ENCODE measurements at places on chromosomes 1 and 21.

DNA sequence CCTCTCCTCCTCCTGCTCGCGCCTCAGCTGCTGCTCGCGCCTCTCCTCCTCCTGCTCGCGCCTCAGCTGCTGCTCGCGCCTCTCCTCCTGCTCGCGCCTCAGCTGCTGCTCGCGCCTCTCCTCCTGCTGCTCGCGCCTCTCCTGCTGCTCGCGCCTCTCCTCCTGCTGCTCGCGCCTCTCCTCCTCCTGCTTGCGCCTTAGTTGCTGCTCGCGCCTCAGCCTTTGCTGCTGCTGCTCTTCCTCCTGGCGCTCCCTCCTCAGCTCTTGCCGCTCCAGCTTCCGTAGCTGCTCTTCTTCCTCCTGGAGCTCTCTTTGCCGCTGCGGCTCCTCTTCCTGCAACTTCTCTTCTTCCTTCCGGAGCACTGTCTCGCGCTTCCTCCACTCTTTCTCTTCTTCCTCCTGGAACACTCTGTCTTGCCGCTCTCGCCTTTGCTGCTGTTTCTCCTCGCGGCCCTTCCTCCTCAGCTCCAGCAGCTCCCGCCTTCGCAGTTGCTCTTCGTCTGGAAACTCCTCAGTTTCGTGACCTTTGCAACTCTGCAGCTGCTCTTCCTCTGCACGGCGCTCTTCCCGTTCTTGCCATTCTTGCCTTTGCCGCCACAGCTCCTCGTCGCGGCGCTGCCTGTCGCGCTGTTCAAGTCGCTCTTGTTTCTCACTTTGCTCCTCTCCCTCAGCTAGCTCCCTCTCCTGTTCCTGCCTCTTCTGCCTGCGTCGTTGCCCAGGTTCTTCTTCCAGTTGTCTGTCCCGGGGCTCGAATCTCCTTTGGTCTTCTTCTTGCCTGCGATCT lies 3.0 kb downstream of the TCHH start:
- no peak for DNase-seq

DNA sequence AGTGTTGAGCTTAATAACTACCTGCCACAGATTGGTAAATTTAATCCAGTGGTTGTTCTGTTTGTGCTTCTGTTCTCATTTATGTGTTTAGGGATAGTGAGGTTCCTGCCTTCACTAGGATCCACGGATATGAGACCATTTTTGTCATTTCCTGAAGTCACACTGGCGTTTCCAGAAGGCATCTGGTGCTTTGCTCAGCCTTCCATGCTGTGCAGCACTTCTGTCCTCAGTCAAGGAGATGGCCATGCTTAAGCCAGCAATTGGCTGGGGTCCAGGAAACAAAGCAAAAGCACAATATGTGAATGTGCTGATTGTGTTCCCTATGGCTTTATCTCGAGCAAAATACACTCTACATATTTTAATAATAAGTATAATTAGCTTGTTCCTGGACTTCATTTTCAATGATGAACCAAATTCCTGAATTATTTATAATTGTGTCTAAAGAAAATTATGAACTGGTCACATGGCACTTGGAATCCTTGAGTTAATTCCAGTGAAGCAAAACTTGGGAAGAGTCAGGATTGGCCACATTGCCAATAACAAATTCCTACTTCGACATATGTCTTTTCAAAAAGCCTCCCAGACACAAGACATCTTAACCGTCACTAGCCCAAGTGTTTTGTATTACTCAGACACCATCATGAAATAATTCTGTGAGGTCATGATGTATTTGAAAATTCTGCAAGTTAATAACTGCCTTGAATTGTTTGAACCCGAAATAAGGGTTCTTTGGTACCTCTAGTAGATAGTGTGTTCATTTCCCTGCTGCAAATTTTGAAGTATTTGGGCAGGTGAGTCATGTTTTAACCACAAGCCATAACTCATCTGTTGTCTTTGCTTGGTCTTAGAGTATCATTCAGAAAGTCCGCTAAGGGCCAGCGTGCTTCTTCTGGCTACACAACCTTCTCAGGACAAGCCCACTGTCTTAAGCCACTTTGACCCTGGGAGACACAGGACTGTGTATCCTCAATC lies 412.4 kb downstream of the DISC1 start:
- DNase-seq: no peak

DNA sequence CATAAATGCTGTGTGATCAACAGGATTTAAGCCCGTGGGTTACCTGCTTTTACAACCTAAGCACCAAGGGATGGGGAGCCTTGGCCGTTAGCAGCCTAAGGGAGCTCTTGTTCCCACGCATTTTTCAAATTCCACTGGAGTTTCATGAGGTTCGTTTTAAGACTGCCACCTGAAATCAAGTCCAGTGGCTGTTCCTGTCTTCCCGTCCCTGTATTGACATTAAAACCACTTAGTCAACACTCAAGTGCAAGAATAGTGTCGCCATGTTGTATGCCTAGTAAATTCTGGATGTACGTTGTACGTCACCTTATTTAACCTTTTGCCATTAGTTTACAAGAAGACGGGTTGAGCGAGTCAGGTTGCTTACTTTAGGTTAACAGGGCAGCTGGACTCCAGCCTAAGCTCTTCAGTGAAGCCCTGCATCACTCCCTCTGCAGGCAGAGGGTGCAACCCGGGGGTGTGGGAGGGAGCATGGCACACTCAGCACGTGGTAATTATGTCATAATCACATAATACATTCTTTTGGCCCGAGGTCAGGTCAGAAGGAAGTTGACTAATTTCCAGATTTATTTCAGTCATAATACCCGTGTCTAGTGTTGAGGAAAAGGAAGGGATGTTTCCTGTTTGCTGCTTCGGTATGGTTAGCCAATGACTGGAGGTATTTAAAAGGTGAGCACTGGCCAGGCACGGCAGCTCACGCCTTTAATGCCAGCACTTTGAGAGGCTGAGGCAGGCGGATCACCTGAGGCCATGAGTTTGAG lies 42.5 kb downstream of the CNST start:
- DNase-seq: peak; percentile 86

DNA sequence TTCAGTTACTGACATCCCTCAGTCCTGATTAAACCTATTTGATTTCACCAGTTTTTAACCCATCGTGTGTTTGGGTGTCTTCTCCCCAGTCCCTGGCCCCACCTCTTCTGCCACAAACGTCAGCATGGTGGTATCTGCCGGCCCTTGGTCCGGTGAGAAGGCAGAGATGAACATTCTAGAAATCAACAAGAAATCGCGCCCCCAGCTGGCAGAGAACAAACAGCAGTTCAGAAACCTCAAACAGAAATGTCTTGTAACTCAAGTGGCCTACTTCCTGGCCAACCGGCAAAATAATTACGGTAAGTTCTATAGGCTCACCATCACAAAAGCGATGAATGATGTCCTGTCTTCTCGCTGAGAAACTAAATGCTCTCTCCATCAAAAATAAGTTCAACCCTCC lies 28.7 kb downstream of the NBPF3 start:
- DNase-seq: no peak

GRCh38 chr1:239617731-239618130 lies 231.4 kb downstream of the CHRM3 start:
- no peak for DNase-seq

DNA sequence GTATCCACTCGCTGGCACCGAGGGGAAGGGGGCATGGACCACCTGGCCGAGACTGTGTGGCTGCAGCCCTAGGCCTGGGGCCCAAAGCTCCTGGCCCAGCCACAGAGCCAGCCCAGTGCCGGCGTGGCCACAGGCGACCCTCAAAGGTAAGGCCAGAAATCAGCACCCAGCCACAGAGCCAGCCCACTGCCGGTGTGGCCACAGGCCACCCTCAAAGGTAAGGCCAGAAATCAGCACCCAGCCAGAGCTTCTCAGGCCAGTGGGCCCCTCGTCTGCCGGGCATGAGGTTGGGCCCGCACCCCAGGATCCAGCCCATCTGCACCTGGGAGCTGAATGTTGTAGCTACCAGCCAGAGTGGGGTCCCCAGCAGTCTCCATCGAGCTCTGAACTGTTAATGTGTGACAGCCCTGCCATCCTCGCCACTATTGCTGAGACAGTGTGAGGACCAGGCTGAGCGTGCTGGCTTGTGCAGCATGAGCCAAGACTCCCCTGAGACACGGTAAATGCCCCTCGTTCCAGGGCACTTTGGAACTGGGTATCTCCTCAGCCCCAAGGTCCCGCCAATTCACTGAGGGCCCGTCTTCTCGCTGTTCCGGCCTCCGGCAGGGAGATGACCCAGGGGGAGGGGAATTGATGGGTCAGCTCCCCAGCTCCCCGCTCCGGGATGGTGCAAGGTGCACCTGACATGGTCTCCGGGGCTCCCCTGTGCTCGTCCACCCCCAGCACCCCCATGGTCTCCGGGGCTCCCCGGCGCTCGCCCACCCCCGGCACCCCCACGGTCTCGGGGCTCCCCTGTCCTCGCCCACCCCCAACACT lies 4.7 kb upstream of the FTCD start:
- DNase-seq: no peak

DNA sequence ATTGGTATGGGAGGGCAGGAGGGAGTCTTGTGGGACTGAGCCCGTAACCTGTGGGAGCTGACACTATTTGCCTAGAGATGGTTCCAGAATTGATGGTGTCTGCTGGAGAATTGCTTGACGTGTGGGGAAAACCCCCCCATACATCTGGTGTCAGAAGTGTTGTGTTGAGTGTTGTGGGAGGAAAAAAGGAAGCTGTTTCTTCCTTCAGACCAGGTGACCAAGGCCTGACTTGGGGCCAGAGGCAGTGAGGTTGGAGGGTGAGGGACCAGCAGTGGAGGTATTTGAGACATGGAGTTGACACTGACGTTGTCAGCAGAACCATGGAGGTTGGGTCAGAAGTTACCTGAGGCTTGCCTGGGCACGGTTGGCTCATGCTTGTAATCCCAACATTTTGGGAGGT lies 8.3 kb downstream of the SHISAL2A start:
- DNase-seq: no peak

DNA sequence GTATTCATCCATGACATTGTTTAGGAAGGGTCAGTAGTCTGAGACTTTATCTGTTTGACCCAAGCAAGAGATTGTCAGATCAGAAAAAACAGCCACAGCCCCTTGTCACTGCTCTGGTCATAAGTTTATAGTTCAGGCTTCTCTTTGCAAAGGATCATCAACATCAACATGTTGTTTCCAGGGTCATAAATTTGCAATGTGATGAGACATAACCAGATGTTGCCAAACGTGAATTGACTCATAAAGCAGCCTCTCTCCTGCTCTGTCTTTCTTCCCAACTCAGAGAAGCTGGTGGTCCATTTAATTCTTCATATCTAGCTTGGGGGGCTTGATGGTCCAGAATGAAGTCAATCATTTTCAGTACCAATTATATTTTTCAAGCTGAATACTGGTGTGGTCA lies 507.2 kb upstream of the PBX1 start:
- no peak for DNase-seq

DNA sequence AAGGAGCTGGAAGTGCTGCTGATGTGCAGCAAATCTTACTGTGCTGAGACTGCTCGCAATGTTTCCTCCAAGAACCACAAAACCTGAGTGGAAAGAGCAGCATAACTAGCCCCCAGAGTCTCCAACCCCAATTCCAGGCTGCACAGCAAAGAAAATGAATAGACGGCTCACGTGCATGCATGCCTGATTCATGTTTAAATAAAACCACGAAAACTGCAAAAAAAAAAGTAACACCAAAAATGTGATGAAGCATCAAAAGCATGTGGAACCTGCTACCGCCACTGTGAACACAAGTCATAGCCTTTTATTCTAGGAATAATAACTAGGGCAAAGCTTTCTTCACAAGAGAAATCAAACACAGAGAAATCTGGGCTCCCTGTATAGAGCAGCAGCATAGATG lies 9.6 kb upstream of the TRNP1 start:
- no peak for DNase-seq

DNA sequence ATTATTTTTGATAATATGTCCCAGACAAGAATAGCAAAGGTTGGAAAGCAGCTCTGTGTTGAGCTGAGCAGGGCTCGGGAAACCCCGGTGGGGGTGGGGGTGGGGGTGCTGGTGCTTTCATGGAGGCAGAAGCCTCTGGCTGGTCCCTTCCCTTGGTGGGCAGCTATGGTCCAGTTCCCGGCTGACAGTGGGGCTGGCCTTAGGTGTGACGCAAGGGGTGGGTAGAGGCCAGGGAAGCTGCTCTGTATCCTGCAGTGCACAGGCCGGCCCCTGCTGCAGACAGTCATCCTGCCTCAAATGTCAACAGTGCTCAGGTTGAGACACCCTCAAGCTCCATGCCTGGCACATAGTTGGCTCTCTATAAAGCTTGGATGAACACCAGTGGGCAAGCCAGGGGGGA lies 8.9 kb downstream of the ACTL8 start:
- DNase-seq: no peak

DNA sequence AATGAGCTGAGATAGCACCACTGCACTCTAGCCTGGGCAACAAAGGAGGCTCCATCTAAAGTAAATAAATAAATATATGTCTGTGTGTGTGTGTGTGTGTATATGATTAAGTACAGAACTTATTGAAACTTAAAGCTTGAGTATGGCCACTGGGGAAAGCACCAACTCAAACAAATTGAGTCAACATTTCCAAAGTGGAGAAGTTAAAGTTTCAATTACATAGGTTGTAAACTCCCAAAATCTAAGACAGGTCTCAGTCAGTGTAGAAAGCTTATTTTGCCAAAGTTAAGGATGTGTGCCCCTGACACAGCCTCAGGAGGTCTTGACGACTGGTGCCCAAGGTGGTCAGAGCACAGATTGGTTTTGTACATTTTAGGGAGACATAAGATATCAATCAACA lies 458.9 kb upstream of the RGS18 start:
- DNase-seq: no peak

GRCh38 chr1:145729196-145729595 lies 9.9 kb downstream of the CD160 start:
- DNase-seq: no peak

- no peak for DNase-seq
These were observed 273.3 kb downstream of the OLFM3 start for GRCh38 chr1:101723415-101723814.

- DNase-seq: no peak
These were observed 56.1 kb downstream of the KAZN start for GRCh38 chr1:14654554-14654953.

DNA sequence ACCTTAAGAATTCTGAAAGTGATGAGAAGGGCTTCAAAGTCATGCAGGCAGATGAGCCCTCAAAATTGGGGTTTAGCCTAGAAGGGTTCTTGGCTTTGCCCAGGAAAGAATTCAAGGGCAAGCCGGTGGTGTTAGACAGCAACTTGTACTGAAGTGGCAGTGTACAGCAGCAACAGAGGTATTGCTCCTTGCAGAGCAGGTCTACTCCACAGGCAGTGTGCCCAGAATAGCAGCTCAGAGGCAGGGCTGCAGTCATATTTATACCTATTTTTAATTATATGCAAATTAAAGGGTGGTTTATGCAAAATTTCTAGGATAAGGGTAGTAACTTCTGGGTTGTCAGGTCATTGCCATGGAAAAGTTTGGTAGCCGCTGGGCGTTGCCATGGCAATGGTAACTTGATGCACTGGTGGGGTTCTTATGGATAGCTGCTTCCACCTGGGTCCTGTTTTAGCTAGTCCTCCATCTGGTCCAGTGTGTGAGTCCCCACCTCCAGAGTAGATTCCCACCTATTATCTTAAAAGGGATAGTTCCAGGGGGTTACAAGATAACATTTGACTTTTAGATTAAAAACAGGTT lies 57.9 kb upstream of the CR2 start:
- no peak for DNase-seq

- peak; percentile 78 for DNase-seq
These were observed 54.1 kb downstream of the TOMM20 start for GRCh38 chr1:235074523-235075047.

- DNase-seq: no peak
These were observed 77.9 kb upstream of the NFIA start for GRCh38 chr1:61004262-61005003.

- DNase-seq: no peak
These were observed 445.5 kb downstream of the PTPRC start for GRCh38 chr1:199084293-199084692.

Data from breast epithelium (tissue), 4 donors.